ENCODE measurements at places on chromosomes 16 and 17.

DNA sequence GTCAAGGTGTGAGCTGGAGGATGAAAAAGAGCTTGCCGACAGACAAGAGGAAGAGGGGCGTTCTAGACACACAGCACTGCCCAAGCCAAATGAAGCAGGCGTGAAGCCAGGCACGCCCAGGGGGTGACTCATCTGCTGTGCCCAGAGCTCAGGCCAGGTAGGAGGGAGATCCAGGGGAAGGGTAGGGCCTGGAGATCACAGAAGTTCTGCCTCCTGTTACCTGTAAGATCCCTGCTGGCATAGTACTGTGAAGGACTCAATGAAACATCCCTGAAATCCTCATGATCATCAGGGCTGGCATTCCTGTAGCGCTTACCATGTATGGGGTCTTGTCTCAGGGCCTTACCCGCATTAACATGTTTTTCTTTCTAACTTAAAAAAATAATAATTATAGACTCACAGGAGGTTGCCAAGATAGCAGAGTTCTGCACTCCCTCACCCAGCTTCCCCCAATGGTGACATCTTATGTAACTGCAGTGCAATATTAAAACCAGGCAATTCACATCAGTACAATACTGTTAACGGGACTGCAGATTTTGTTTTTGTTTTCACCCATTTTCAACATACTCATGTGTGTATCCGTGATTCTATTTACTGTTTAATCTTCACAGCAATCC, 158.6 kb downstream of the XYLT1 start:
- DNase-seq, result no peak

GRCh38 chr16:29675811-29676643, 3.0 kb upstream of the QPRT start:
- DNase-seq, result no peak

- DNase-seq, result no peak
These were observed 13.7 kb downstream of the PPY start for GRCh38 chr17:43928609-43929008.

- no peak for DNase-seq
These were observed 89.8 kb downstream of the KATNIP start for GRCh38 chr16:27639561-27640276.

- DNase-seq, result no peak
These were observed 52.5 kb downstream of the SMG6 start for GRCh38 chr17:2251098-2251497.

DNA sequence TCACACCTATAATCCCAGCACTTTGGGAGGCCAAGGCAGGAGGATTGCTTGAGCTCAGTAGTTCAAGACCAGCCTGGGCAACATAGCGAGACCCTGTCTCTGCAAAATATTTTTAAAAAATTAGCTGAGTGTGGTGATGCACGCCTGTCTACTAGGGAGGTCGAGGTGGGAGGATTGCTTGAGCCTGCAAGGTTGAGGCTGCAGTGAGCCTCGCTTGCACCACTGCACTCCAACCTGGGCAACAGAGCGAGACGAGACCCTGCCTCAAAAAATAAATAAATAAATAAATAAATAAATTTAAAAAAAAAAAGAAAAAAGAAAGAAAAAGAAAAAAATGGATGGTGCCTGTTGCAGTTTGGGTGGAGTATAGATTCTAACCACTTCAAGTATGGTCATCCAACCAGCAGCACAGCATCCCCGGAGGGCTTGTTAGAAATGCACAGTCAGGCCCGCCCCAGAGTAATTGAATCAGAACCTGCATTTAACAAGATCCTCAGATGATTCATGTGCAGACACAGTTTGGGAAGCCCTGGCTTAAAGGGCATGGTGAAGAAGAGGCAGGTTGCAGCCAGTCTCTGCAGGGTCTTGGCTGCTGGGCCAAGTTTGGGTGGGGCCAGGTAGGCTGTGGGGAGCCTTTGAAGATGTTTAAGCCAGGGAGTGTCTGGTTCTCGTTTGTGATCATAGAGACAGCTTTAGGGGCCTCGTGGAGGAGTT, 40.8 kb downstream of the MRC2 start:
- no peak for DNase-seq

DNA sequence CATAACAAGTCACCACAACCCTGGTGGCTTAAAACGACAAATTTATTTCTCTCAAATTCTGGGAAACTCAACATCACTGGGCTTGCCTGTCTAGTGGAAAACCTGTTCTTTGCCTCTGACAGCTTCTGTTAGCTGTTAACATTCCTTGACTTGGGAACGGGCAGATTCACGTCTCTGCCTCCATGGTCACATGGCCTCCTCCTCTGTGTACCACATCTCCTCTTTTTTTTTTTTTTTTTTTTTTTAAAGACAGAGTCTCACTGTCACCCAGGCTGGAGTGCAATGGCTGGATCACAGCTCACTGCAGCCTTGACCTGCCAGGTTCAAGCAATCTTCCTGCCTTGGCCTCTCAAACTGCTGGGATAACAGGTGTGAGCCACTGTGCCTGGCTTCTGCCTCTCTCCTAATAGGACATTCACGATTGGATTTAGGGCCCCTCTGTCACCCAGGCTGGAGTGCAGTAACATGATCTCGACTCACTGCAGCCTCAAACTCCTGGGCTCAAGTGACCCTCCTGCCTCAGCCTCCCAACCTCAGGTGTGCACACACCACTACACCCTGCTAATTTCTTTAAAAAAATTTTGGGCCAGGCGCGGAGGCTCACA, 11.7 kb upstream of the LLGL1 start:
- DNase-seq, result no peak

DNA sequence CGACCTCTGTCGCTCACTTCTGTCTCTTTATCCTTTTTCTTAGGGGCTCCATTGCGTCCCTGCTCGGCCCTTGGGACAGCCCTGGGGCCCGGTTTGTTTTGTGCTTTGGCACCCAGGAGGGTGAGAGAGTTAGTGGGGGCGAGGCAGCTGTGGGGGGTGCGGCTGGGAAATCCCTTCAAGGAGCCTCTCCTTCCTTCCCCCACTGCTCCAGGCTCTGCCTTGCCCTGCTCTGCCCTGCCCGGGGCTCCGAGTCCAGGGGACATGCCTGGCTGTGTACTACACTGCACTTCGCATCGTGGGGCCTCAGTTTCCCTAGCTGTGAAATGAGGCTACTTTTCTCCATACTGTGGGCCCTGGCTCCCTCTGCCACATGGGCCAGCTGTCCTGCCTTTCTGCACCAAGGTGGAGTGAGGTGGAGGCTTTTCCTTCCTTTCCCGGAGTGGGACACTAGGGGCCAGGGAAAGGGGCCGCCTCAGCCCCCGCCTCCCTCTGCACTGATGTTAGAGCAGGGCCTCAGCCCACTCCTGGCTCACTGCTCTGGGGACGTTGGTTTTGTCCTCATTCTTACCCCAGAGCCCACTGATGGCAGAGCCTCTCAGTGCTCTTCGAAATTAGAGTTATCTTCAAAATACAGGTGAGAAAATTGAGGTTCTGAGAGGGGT, 980 bp downstream of the LLGL1 start:
- DNase-seq, result no peak

DNA sequence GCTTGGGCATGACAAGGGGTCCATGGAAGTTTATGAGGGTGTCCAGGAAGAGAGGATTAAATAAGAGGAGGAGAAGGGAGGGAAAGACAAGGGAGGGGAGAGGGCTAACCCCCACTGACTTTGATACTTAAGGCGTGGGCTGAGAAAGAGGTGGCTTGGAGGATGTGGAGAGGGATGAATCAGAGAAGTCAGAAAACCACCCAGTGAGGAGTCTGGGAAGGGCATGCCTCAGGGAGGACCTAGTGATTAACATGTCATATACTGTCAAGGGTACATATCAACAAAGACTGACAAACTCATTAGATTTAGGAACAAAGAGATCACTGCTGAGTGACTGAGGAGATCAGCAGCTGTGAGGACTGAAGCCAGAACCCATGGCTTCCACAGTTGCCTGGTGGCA, 145.4 kb downstream of the IRX5 start:
- DNase-seq, result no peak

GRCh38 chr16:81524382-81524781, 79.8 kb downstream of the CMIP start:
- DNase-seq, result no peak

DNA sequence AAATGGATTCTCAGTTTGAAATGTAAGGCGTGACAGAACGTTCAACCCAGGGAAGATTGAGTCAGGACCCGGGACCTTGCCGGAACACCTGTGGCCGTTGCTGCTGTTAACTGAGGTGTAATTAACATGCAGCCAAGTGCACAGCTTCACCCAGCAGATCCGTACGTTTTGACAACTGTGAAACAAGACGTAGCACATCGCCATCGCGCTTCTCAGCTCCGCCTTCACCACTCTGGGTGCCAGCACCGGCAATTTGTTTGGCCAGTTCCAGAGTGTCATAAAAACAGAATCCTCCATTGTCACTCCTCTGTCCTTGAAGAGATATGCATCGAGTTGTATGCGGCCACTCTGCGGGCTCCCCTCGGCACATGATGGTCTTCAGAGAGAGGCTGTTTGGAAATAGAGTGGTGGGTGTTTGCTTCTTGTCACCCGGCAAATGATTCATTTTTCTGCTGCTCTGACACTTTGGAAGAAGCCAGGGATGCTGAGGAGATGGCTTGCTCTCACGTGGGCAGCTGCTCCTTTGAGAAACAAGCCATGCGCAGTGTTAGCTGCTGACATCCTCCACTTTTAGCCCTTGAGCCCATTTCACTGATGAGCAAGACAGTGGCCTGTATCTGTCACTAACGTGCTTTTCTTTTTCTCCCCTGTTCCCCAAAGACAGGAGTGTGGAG, 22.6 kb downstream of the NAA60 start:
- no peak for DNase-seq

- no peak for DNase-seq
These were observed 166.3 kb downstream of the SLC39A11 start for GRCh38 chr17:72926171-72926570.

DNA sequence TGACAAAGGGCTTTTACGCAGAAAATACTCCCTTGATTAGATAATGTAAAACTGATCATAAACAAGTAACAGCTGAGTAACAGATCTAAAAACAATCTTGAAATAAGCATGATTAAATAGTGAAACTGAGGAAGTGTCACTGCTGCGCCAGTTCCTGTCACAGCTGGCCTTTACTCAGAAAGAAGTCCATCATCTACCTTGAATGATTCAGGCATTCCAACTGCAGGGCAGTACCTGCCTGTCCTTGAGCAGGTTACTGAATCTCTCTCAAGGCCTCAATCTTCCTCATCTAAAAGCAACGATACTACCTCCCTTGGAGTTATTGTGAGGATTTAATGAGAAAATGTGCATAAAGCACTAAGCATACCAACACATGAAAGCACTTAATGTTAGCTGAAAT, 12.7 kb downstream of the PHLPP2 start:
- DNase-seq, result no peak

DNA sequence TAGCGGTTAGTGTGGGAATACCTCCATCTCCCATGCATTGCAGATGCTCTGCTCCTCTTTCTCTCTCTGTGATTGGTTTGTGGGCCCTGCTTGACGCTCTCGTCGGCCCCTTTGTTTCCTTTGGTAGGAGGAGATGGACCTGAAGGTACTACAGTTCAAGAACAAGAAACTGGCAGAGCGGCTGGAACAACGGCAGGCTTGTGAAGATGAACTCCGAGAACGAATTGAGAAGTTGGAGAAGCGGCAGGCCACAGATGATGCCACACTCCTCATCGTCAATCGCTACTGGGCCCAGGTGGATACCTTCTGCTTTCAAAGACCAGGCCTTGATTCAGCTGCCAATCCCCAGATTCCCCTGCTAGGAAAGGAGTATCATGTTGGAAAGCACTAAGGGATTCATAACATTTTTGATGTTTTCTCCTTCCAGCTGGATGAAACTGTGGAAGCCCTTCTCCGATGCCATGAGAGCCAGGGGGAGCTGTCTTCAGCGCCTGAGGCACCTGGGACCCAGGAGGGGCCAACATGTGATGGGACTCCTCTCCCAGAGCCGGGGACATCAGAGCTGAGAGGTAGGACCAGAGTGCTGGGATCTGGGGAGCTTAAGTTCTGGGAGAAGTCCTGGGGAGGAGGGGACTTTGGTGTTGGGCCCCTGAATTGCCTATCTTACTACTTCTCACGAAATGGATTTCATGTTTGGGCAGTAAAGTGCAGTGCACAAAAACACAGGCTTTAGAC, 1.0 kb downstream of the RNF40 start:
- DNase-seq, result no peak

DNA sequence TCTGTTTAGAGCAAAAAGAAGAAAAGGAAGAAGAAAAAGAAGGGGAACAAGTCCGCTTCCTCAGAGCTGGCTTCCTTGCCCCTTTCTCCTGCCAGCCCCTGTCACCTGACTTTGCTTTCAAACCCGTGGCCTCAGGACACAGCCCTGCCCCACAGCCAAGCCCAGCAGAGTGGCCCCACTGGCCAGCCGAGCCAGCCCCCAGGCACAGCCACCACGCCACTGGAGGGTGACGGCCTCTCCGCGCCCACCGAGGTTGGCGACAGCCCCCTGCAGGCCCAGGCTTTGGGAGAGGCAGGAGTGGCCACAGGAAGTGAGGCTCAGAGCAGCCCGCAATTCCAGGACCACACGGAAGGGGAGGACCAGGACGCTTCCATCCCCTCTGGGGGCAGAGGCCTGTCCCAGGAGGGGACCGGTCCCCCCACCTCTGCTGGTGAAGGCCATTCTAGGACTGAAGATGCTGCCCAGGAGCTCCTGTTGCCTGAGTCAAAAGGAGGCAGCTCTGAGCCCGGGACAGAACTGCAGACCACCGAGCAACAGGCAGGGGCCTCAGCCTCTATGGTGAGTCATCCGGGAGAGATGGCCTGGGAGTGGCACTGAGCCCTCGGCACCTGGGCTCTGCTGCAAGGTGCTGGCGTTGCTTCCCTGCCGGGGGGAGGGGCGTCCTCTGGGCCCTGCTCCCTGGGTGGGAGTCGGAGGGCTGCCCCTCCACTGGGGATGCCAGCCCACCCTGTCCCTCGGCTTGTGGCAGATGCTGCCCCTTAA, 27.3 kb downstream of the RNF213 start:
- DNase-seq, result no peak

- no peak for DNase-seq
These were observed 64.2 kb downstream of the SPECC1 start for GRCh38 chr17:20073055-20073979.

DNA sequence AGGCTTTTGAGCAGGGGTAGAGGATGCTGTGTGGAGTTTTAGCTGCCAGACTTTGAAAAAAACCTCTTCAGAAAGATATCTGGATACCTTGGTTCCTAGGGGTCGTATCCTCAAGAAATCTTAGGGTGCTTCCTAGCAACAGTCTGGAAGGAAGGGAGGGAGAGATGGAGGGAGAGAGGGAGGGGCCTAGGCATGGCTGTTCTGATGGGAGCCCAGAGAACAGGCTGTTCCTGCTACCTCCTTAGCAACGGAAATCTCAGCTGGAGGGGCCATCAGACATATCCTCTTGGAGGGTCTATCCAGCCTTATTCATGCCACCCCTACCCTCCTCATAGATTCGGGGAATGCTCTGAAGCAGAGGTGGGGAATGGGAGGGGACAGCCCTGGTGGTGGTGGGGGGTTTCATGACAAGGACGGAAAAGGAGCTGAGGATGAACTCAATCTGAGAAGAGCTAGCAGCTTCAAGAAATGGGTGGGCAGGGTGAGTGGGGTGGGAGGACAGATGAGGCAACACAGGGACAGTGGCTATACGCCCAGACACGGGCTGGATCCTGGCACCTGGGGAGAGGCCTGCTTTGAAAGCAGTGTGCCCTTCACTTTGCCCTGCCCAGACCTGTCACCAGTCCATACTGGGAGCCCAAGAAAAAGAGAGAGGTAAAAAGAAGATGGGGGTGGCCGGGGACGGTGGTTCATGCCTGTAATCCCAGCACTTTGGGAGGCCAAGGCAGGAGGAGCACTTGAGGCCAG, 2.9 kb upstream of the THRA start:
- DNase-seq, result no peak

Data from thoracic aorta (tissue), 2 donors.